ENCODE measurements at places on chromosomes 5 and 9.

GRCh38 chr9:95035846-95036245, 281.7 kb downstream of the FANCC start:
- DNase-seq, result no peak

GRCh38 chr9:14524873-14525515, 168.2 kb downstream of the ZDHHC21 start:
- no peak for DNase-seq

- DNase-seq, result no peak
Measured at GRCh38 chr9:36158122-36158521, 11.1 kb upstream of the CCIN start.

- DNase-seq, result no peak
Measured at GRCh38 chr5:128667152-128667551, 129.1 kb upstream of the FBN2 start.

DNA sequence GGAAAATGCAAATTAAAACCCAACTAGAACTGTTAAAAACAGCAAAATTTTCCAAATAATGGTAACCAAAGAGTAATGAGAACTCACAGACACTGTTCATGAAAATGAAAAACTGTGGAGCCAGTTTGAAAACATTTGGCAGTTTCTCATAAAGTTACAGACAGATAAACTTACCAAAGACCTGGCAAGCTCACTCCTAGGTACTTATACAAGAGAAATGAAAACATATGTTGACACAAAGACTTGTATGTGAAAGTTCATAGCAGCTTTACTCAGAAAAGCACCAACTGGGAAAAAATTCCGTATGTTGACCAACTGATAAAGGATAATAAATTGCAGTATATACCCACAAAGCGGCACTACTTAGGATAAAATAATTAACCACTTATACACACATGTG, 10.3 kb downstream of the ZNF782 start:
- no peak for DNase-seq

DNA sequence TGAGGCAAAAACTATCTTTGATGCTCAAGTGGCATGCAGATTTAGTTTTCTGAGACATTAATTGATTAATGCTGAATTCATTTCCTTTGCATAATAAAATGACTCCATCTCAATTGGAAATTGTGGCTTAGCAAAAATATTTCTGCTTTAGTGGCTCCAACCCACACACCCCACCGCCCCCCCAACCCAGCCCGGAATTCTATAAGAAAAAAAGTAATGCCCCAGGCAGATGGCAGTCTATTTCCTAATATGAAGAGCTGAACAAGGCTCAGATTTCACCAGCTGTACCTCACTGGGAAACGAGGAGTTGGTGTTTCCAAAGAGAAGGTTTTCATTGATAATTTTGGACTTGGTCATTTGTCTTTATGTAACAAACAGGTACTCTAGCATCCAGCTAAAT, 182.1 kb downstream of the FBN2 start:
- DNase-seq, result no peak

GRCh38 chr9:32292611-32293010, 91.8 kb upstream of the ACO1 start:
- DNase-seq, result no peak

DNA sequence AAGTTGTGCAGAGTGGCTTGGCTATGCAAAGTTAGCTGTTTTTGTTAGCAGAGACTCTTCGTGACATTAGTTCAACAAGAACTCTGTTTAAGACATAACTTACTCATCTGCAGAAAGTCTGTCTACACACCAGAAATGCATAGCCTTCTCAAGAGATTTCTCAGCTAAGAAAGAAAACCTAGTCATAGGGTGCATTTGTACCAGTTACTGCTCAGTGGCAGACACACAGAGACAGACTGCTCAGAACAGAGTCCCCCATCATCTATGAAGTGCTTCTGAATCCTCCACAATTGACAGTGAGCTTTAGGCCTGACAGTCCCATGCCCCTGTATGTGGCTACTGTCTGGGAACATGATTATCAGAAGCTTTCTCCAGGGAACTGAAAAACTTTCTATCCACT, 56.1 kb upstream of the IFNK start:
- DNase-seq, result no peak

GRCh38 chr9:113640418-113640817, 176.9 kb downstream of the RGS3 start:
- DNase-seq, result no peak

DNA sequence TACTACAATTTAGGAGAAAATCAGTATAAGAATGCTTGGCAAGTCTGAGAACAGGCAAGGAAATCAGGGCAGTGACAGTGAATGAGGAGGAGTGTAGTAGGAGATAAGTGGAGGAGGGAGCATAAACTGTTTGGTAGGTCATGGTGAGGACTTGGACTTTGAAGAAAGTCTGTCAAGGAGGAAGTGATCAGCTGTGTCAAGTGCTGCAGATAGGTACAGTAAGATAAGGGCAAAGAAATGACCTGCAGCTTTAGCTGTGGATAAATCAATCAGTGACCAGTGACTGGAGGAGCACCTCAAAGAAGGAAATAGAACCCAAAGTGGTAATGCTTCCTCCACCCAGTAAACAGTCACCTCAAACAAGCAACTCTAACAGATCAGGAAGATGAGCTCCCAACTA, 106.3 kb downstream of the RAPGEF6 start:
- no peak for DNase-seq

DNA sequence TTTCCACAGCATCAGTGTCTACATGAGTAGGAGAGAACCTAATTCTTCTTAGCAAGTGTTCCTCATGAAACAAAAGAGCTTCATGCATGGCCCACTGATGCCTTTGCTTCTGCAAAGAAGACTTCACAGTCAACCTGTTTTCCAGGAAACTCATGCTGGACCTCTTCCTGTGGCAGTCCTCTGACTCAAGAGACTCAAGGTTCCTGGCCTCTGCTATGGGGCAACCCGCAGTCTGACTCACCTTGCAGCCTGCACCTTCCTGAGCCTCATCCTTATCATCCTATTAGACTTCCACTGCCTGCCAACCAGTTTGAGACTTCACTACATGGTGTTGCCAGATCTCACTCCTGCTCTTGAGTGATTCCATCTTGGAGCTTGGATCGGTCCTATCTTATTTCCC, 17.6 kb upstream of the AGGF1 start:
- no peak for DNase-seq

GRCh38 chr5:74919487-74919886, 53.3 kb upstream of the FAM169A start:
- no peak for DNase-seq

- no peak for DNase-seq
Measured at GRCh38 chr9:7315116-7315515, 484.5 kb downstream of the DMAC1 start.

- no peak for DNase-seq
Measured at GRCh38 chr5:92508271-92508670, 1072.7 kb downstream of the NR2F1-AS1 start.

- no peak for DNase-seq
Measured at GRCh38 chr5:95754545-95754944, 23.4 kb downstream of the RHOBTB3 start.

DNA sequence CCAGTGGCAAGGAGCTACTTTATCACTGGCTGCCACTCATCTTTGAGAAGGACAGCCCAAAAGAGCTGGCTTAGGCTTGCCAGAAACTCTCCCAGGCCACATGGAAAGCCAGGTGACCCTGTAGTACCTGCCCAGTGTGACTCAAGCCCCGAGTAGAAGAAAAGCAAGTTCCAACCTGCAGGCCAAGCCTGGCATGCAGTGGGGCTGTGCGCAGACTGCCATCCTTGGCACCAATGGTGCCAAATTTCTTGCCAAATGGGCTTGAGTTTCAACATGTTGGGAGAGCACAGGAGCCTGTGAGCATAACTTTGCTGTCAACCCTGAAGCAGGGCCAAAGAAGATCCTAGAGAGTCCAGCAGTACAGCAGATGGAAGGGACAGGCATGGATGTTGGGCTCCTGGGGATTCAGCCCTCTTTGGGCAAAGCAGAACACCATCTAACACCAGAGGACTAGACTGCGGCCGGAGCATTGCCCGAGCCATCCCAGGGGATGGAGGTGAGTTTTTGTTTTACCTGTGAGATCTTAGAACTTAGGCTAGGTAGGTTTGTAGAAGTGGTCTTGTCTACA, 27.3 kb upstream of the SHB start:
- DNase-seq, result no peak

DNA sequence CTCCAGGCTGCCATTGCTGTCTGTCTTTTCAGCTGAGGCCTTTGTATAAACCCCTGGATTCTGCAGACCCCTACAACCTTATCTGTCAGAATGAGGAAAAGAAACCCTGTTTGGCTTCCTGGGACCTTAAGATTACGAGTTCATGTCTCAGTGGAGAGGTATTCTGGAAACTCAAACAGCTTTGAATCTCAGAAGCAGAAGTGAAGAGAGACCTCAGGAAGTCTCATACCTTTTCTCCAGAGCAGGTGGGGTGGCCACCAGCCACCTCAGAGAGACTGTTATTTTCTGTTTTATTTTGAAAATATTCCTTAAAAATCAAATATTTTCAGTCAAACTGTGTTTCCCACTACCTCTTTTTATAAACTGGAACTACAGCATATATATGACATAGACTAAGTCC, 457.5 kb downstream of the TMEM232 start:
- no peak for DNase-seq

GRCh38 chr5:71738662-71739361, 19.7 kb downstream of the CARTPT start:
- DNase-seq, result no peak

GRCh38 chr5:81579262-81579924, 171.5 kb downstream of the SSBP2 start:
- DNase-seq, result no peak

DNA sequence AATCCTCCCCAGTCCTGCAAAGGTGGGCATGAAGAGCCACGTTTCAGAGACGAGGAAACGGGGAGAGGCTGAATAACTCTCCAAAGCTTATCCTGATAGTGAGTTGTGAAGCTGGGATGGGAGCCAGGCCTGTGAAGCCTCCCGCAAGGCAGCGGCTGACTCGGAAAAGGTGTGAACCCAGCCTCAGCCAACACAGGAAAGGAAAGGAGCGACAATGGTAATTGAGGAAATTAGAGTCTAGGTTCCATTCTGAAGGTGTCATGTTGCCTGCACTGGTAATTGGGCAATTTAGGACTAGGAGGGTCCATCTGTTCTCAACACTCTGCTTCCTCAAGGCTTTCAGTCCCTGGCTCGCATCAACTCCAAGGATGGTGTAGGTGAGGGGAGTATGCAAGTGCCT, 83.4 kb downstream of the LIFR start:
- no peak for DNase-seq

- no peak for DNase-seq
Measured at GRCh38 chr5:119301210-119301609, 54.6 kb upstream of the TNFAIP8 start.

DNA sequence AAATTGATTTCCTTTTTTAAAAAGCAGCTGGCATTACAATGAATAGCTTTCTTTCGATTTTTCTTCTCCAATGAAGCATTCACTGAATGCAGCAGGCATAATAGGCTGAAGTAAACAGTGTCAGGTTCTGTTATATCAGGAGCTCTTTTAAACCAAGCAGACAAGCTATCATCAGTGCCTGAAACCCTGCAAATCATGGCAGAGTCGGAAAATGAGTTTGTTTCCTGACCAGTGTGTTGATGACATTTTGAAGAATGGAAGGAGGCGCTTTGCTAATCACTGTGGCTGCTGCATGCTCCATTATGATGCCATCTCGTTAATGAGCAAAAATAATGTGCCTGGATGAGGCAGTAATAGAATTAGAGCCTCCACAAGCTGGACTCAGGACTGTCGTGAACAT, 284.5 kb downstream of the ZNF608 start:
- DNase-seq, result no peak

DNA sequence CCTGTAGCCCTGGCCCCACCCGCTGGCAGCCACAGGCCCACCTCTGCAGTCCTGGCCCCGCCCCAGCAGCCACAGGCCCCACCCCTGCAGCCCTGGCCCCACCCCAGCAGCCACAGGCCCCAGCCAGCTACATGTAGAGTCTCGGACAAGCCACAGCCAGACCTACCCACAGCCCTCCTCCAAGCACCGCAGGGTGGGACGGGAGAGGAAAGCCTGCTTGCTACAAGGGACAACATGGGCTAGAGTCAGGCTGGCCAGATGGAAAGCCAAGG, 49.5 kb upstream of the SARDH start:
- DNase-seq, result no peak

GRCh38 chr9:94779031-94779430, 52.5 kb downstream of the AOPEP start:
- DNase-seq, result no peak
